ENCODE measurements at places on chromosomes 6 and 20.
A peak's percentile ranks its signal among the peaks of the same experiment; 100 is the strongest.

DNA sequence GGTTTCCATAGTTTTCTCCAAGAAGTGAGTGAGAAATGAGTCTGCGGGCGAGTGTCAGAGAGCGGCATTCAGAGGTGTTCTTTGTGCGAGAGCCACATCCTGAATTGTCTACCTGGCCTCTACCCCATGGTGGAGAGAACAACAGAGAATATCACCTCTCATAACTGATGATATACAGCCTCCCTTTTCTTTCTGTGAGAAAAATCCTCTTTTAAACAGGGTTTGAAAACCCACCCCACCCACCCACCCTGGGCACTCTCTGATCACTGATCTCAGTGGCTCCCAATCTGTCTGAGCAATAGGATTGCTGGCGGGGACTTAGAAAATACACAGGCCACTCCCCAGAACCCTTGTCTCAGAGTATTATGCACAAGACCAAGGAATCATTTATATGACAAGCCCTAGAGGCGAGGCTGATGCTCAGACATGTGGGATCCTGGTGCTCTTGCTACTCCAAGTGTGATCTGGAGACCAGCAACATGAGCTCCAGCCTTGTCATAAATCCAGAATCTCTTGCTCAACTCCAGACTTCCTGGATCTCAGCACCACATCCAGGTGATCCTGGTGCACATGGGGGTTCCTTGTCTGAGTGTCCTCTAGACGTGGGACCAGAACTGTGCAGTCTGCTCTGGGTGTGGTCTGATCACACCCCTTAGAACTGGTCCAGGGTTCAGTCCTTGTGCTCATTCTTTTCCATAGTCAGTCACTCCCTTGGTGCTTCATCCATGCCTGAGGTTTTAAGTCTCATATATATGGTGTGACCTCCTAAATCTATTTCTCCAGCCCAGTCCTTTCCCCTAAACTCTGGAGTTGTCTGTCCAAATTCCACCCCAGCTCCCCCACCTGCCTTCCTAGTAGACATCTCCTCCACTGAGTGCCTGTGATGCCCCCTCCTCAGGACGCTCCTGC, 5.3 kb downstream of the HLA-B start:
- H3K27me3 ChIP-seq, result peaks cover 39% of the 10 kb centered on the region
- H3K4me3 ChIP-seq, result no peak overlapping the region
- H3K36me3 ChIP-seq, result no peaks in the 10 kb centered on the region
- DNase-seq, result no peak
- H3K4me1 ChIP-seq, result no peaks in the 10 kb centered on the region

GRCh38 chr6:150430815-150431214, 62.0 kb downstream of the IYD start:
- H3K4me3 ChIP-seq, result no peak overlapping the region
- H3K4me1 ChIP-seq, result no peaks in the 10 kb centered on the region

DNA sequence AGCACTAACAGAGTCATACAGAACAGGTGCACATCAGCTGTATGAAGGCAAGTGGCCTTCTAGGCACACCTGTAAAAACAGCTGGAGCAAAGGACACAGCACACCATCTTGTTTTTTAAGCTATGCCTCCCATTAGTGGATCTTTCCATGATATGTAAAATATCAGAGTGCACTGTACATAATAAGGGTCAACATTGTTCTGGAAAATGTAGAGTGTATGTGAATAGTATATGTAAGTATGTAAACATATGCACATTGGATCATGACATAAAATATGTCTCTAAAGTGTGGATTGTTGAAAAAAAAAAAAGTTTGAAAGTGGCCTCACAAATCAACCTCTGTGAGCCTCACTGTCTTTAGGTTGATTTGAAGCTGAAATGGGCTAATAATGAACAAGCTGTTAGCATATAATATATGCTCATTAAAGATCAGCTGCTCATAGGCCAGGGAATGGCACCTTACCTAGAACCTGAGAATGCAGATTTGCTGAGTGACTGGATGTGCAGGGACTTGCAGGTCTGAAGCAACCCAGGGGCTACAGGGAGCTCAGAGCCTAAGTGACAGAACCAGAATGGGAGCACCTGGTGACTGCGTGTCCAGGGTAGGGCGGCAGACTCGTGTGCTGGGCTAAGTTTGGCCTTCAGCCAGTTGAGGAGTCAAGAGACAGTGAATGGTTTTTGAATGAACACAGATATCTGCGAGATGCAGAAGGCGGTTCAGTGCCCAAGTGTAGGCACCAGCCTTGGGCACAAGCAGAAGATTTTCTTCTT, 198.6 kb downstream of the TMEM242 start:
- no peaks in the 10 kb centered on the region for H3K27me3 ChIP-seq
- no peaks in the 10 kb centered on the region for H3K36me3 ChIP-seq
- no peak for DNase-seq
- no peak overlapping the region for H3K27ac ChIP-seq
- H3K4me1 ChIP-seq, result peaks cover 14% of the 10 kb centered on the region

DNA sequence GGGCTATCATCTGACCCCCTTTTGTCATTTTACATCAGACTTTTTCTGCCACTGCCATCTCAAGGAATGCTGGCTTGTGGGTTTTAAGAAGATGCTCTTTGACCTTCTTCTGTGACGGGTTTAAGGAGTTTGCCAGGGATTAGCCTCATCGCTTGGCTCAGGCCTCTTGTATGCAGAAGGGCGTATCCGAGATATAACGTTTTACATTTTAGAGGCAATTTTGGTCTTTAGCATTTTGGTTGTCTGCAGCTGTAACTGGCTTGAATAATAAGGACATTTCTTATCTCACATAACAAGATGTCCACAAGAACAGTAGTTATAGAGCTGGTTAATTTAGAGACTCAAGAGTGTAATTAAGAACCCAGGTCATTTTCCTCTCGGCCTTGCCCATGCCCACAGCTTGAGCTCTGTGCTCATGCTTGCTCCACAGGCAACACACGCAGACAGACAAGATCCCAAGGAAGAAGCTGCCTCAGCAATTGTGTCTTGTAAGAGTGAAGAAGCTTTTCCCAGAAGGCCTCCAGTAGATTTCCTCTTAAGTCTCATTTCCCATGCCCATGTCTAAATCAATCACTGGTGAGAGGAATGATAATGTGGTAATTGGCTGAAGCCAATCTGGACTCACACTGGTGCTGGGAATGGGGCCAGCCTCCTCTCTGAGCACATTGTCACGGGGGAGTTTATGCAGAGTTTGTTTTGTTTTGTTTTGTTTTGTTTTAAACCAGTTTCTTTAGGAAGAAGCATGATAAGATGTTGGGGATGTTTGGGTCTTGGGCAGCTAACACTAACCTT, 36.8 kb downstream of the PTCHD4 start:
- peak overlapping the region; percentile 14 for H3K27ac ChIP-seq
- peaks cover 4% of the 10 kb centered on the region for H3K36me3 ChIP-seq
- H3K27me3 ChIP-seq, result peaks cover under 1% of the 10 kb centered on the region
- H3K4me1 ChIP-seq, result peaks cover 44% of the 10 kb centered on the region
- peak overlapping the region; percentile 0 for H3K4me3 ChIP-seq

GRCh38 chr6:148943451-148943850, 196.6 kb downstream of the UST start:
- no peak overlapping the region for H3K27ac ChIP-seq
- H3K36me3 ChIP-seq, result peaks cover 5% of the 10 kb centered on the region
- H3K4me3 ChIP-seq, result no peak overlapping the region
- no peak for DNase-seq
- no peaks in the 10 kb centered on the region for H3K27me3 ChIP-seq

DNA sequence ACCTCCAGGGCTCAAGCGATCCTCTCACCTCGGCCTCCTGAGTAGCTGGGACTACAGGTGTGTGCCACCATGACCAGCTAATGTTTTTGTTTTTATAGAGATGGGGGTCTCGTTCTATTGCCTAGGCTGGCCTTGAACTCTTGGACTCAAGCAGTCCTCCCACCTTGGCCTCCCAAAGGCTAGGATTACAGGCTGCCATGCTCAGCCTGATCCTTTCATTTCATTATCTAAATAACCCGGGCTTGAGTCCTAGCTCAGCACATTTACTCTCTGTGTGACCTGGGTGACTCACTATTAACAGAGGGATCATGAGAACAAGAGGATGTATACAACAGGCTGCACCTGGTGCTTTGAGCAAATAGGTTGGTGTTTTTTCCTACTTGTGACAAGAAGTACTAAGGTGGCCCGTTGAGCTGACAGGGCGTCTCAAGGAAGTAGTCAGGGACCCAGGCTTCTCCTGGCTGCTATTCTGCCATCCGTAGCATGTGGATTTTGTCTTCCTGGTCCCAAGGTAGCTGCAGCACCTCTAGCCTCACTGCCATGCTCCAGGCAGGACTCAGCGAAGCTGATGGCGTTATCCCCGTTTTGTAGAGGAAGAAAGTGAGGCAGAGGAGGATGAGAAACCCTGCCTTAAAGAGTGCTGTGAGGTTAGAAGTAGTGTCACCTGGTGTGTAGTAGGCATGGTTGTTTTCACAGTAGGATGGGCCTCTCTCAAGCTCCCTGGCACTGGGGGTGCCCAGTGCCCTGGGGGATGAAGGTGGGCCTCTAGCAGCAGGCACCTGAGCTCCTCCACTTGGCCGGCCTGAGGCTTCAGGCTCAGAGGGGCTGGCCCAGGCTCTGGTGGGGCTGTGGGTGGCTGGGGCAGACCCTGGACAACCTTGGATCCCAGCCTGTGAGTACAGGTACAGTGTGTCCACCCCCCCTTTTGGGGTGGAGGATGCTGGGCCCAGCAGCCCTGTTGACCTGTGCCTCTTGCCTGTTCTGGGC, 62.4 kb downstream of the ADNP start:
- DNase-seq, result no peak
- H3K4me1 ChIP-seq, result no peaks in the 10 kb centered on the region
- no peak overlapping the region for H3K4me3 ChIP-seq

DNA sequence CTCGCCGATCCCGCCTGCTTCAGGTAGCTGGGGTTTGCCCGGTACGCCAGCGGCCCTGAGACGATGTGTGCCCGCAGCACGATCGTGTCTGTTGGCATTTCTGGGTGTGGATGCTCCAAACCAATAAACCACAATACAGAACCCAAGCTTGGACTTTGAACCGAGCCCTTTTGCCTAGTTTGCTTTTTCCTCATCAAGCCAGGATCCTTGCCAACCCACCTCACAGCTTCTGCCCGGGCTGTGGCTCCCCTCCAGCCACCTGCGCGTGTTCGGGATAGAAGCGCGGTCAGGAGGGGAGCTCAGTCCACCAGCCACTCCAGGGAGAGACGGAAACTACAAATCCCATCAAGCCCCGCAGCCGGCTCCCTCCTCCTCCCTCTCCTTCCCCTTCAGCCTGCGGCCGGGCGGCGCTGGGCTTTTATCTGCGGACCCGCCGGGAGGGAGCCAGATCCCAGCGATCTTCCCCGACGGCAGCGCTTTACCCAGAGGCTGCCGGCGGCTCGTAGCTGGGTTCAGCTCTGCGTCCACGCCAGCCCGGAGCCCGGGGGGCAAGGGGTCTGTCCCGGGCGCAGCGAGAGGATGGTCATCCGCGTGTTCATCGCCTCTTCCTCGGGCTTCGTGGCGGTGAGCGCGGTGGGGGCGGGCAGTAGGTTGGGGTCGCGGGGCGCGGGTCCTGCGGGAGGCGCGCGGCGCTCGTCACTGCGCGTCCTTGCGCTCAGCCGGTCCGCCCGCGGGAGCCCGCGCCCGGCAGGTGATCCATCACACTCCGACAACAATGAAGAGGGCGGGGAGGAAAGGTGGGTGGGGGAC, at the start of gene SH3BGRL2:
SH3BGRL2 (plus strand) TSS at position 447 of the 810 bp plus-strand sequence; CDS start at position 580, 133 bp downstream.
- H3K36me3 ChIP-seq, result no peaks in the 10 kb centered on the region
- no peak for DNase-seq
- peaks cover 22% of the 10 kb centered on the region for H3K27me3 ChIP-seq
- no peak within 1 kb of the TSS for H3K27ac ChIP-seq

DNA sequence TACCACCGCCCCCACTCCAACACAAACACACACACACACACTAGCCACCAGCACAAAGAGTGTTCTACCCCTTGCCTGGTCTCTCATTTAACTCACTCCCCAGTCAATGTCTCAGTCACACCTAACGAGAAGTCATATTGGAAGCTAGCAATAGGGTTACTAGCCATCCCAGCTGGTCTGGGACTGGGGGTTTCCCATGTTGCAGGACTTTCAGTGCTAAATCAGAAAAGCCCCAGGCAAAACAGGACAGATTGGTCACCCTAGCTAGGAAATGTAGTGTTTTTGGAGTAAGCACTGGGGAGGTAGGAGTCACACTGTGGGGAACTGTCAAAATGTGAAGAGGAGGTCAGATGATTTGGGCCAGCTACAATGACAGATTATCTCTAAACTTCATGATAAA, 158.1 kb downstream of the UNC5CL start:
- H3K36me3 ChIP-seq, result no peaks in the 10 kb centered on the region
- DNase-seq, result no peak
- H3K4me1 ChIP-seq, result no peaks in the 10 kb centered on the region
- H3K27me3 ChIP-seq, result peaks cover 28% of the 10 kb centered on the region
- H3K27ac ChIP-seq, result no peak overlapping the region
- H3K4me3 ChIP-seq, result no peak overlapping the region

GRCh38 chr20:19976595-19977372, 40.4 kb upstream of the NAA20 start:
- peaks cover 58% of the 10 kb centered on the region for H3K36me3 ChIP-seq
- H3K4me1 ChIP-seq, result peaks cover 72% of the 10 kb centered on the region
- DNase-seq, result peak; percentile 71
- peak overlapping the region; percentile 88 for H3K27ac ChIP-seq

GRCh38 chr6:36703982-36704381, 6.4 kb downstream of the RAB44 start:
- H3K36me3 ChIP-seq, result no peaks in the 10 kb centered on the region
- peaks cover 18% of the 10 kb centered on the region for H3K4me1 ChIP-seq
- no peak for DNase-seq
